ENCODE measurements at places on chromosomes 3 and 15. TPM values are rescaled to one million over a fixed set of nuclear protein-coding genes. Genes with fewer than 3 reads are reported as not detected.

DNA sequence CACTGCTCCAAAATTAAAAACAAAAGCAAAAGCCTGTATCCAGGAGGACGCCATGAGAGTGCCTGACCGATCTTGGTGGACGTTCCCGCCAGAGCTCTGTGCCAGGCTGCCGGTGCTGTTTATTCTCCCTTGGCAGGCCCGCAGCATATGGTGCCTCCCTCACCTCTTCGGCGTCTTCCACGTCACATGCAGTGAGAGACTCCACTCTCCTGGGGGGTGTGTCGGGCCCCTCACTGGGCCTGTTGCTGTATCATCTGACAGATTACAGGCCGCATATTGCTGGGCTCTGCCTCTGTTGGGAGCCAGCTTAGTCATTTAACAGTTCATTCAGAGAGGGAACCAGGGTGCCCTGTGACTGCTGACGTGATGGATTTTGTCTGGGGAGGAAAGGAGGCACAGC lies 86.4 kb upstream of the ARRDC4 start:
- DNase-seq, result no peak

- DNase-seq, result no peak
Observed at GRCh38 chr3:197960694-197961581, 921 bp downstream of the LMLN start.

DNA sequence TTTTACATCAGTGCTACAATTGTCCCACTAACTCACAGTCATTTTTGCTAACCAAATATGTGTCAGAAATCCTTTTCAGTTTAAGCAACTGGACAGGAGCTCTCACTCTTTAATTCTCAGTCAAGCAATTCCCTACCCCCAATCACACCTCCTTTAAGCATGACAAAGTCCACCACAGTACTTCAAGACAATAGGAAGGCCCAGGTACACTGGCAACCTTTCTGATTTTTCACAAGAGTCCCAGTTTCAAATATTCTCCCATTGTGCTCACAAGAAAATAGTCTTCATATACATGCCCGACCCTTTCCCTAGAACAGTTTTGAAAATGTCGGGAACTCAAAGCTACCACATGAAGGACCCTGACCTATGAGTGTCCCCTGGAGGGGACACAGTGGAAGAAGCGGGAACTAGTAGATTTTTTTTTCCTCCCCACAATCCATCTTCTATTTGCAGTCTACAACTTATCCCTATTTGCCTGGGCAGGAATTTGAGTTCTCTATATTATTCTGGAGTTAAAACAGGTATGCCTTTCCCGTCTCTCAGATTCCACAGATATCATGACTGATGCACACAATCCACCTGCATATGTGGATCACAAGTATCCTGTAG lies 413.5 kb downstream of the TIGIT start:
- DNase-seq, result no peak

The TRPM1 gene
- total RNA-seq, result not detected

- DNase-seq, result no peak
Observed at GRCh38 chr3:64551697-64552096, 136.1 kb downstream of the ADAMTS9 start.

- no peak for DNase-seq
Observed at GRCh38 chr3:108528459-108529252, 18.3 kb upstream of the MYH15 start.

GRCh38 chr3:141331377-141332318 lies 36.7 kb upstream of the ZBTB38 start:
- DNase-seq, result no peak

DNA sequence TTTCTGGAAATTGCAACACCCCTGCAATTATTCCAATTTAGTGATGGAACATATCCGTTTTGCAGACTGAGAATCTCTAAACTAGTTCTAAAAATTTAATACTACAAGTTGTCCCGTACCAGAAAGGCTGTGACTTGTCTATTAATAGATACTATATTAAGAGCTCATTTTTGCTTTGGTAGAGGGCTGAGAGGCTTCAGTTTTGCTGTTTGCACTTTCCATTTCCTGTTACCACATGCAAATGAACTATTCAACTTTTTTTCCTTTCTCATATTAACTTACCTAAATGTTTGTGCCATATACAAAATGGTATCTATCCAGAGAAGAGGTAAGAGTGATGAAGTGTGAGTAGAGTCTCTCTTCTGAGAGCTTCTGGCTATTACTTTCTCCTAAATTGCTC lies 101.5 kb upstream of the CRBN start:
- no peak for DNase-seq

DNA sequence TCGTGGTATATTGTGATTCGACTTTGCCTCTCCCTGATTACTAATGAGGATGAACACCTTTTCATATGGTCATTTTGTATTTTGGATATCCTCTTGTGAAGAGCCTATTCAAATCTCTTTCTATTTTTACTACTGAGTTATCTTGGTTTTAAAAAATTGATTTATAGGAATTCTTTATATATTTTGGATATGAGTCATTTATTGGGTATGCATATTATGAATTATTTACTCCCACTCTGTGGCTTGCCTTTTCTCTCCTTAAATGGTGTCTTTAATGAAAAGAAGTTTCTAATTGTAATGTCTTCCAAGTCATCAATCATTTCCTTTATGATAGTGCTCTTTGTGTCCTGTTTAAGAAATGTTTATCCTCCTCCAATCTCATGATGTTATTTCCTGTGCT lies 191.5 kb upstream of the DPH6 start:
- DNase-seq, result no peak

DNA sequence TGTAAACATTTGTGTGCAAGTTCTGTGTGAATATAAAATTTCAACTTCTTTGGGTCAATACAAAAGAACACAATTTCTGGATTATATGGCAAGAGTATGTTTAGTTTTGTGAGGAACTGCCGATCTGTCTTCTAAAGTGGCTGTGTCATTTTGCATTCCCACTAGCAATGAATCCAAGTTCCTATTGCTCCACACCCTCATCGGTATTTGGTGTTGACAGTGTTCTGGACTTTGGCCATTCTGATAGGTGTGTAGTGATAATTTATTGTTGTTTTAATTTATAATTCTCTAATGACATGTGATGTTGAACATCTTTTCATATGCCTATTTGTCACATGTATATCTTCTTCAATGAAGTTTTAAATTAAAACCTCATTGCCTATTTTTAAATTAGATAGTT lies 58.2 kb upstream of the TMC3 start:
- no peak for DNase-seq

- no peak for DNase-seq
Observed at GRCh38 chr3:38916706-38917105, 100.7 kb upstream of the SCN10A start.

- no peak for DNase-seq
Observed at GRCh38 chr3:156404217-156404616, 150.7 kb downstream of the SSR3 start.

- DNase-seq, result no peak
Observed at GRCh38 chr15:84894736-84895425, 10.4 kb downstream of the SLC28A1 start.

GRCh38 chr3:60669636-60670035 lies 581.6 kb downstream of the FHIT start:
- DNase-seq, result no peak

The WNT7A gene
- not detected for total RNA-seq

DNA sequence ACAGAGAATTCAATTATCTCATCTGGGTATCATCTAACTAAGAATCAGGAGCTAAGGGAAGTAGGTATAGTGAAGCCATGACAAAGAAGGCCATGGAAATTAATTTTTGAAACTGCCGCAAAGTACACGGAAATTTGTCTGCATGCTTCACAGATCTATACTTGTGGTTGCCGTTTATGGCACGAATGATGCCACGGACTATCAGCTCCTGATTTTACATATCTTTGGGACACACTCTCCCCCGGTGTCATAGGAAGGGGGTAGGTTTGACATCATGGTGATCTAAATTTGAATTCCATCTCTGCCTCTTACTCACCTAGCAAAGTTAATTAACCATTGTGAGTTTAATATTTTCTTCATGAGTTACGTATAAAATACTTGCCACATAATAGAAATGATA lies 14.0 kb downstream of the ARPP21 start:
- no peak for DNase-seq

The IL17RC gene
- total RNA-seq, result 0.57 TPM

- DNase-seq, result no peak
Observed at GRCh38 chr3:27658741-27659140, 63.4 kb downstream of the EOMES start.

DNA sequence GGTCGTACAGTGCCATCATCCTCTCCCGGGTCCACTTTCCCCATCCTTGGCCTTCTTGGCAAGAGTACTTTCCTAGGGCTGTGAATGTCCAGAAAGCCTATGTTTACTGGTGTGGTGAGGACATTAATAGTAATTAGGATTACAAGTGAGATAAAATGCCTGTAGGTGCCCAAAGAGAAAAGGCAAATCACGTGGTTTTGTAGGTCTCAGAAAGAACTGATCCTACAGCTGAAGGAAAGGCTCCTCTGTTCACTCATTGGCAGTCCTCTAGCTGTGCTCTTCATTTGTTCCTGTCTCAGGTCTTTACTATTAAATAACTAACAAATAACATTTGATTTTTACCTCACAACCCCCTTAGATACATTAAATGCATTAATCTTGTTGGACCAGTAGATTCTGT lies 220.1 kb upstream of the CBLB start:
- no peak for DNase-seq

The SPTBN5 gene
- 2.4 TPM for total RNA-seq
